ENCODE measurements at places on chromosomes 2 and 18.

GRCh38 chr2:81739966-81740365 is 1435.4 kb upstream of the LRRTM1 start:
- no peak for DNase-seq

DNA sequence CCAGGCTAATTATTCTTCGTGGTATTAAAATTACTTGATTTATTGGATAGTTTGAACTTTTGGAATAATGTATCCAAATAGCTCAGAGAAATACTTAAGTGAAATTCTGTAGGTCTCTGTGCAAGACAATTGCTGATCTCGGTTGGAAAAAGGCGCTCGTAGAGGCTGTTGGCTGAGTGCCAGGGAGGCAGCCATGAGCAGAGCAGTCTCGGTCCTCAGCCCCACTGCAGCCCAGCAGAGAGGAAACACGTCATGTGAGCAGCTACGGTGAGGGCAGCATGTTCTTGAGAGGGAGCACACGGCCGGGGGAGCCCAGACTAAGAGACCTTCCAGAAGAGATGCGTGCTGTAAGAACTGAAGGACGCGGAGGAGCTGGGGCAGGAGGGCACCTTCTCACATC is 42.5 kb downstream of the DCDC2C start:
- DNase-seq: no peak

GRCh38 chr18:26462355-26462754 is 86.0 kb downstream of the KCTD1 start:
- no peak for DNase-seq

- DNase-seq: no peak
These were observed 113.9 kb downstream of the MYO5B start for GRCh38 chr18:50080932-50081560.

GRCh38 chr18:8858888-8859511 is 153.6 kb downstream of the MTCL1 start:
- no peak for DNase-seq

- no peak for DNase-seq
These were observed 74.4 kb downstream of the MEIS1 start for GRCh38 chr2:66509326-66509811.

GRCh38 chr2:112259509-112260294 is 4.9 kb upstream of the ZC3H8 start:
- DNase-seq: peak; percentile 80

DNA sequence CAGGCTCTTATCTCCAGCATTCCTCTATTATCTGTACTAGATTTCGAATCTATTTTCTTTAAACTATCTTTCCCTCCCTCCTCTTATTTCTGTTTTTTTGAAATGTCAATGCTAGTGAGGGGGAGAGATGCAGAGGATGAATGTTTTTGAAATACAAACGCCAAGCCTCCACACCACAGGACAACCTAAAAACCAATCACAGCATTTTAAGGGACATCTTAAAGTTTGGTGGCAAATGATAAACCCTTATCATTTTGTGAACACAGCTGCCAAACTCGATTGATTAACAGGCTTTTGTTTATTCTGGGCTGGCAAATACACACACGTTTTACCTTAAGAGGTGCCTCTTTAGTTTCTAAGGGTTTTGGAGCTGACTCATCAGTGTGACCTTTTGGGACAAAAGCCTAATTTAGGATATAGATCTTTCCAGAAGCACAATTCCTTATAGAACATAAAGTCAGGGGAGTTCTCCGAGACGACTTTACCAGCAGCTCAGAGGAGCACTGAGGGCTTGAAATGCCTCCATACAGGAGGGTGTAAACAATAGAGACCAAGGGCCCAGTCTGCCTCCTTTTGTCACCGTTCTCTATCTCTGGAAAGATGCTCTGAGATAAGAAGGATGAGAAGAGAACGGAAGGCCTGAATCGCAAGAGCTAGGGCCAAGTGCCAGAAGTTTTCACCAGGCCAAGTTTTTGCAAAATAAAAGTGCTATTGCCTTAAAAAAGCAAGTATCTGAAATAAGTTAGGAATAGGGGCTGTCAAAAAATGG is 4.2 kb upstream of the MEIS1 start:
- no peak for DNase-seq

GRCh38 chr18:79796531-79797405 is 970 bp upstream of the KCNG2 start:
- no peak for DNase-seq

DNA sequence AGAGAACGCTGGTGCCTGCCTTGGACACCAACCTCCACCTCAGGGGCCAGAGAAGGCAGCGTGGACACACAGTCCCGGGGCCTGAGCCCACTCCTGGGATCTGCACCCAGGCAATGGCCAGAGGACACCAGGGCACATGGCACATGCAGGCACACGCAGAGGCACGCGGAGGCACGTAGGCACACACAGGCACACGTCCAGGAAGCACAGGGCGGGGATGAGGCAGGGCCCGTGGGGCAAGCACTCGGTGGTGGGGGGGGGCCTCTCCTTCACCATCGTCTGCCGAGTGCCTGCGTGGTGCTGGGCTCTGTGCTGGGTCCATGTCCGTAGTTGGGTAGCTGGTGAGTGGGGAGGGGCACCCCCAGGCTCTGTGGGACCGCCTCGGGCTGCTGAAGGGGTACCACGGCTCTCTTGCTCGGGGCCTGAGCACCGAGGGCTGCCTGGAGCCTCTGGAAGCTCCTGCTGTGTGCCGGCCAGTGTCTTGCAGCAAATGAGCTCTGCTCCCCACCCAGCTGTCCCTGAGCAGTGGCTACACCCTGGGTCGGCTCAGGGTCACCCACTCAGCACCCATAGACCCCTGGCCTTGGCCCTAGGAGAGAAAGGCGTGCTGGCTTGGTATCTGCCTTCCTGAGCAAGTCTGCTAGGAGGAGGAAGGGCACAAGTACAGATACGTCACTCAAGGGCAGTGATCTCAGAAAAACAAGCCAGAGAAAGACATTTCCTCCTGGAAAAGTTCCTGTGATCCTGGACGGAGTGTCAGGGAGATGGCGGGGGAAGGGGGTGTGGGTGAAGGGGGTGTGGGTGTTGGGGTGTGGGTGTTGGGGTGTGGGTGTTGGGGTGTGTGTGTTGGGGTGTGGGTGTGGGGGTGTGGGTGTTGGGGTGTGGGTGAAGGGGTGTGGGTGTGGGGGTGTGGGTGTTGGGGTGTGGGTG is 26.4 kb downstream of the RTP5 start:
- no peak for DNase-seq

DNA sequence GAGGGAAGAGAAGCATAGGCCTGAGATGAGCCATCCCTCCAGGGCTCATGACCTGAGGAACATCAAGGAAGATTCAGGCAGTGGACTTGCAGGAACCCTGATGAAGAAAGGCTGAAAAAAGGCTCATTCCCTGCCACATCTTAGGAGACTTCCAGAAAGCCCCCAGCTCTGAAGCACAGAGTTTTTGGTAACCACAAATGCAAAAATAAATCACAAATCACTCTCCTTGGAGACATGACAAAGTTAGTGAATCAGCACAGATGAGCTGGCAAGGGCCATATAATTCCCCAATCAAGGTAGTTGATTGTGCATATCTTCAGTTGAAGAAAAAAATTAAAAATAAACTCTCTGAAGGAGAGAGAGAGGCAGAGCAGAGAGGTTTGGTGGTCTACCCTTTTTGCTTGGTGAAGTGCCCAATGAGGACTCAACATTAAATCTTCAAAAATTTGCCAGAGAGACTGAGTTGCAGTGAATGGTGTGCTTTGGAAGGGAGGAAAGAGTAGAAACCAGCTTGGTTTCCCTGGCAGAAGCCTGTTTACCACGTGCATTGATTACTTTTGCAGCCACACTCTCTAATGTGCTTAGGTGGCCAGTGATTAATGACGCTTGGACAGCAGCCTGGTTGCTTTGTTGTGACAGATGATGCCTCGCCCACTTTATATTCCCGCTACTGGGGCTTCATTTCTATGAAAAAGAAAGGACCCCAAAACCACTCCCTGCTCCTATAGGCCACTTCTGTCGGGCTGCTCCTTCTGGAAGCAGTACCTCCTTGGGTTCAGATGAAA is 257.4 kb upstream of the SLC14A2 start:
- DNase-seq: no peak

- DNase-seq: no peak
These were observed 82.3 kb downstream of the LOXHD1 start for GRCh38 chr18:46574743-46575115.

DNA sequence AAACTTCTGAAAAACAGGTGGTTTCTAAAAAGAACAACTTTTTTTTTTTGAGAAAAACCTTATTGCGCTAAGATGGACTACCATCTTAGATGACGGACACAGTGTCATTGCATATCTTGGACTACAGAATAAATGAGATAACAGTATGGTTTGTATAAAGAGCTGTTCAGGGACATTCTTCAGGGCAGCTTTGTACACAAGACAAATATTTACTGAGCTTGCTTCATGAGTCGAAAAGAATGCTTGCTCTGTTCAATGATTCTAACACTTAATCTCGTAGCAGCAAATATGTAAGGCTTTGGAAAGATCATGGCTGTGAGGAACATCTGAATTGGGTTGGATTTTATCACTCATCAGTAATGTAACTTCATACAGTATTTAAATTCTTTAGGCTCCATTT is 282.5 kb upstream of the CWC22 start:
- DNase-seq: no peak

- no peak for DNase-seq
These were observed 236.4 kb downstream of the LRRTM1 start for GRCh38 chr2:80068038-80068731.
